ENCODE measurements at places on chromosomes 1 and 21. TPM values are rescaled to one million over a fixed set of nuclear protein-coding genes. Genes with fewer than 3 reads are reported as not detected.
A peak's percentile ranks its signal among the peaks of the same experiment; 100 is the strongest.

GRCh38 chr1:237416924-237417655 lies 375.1 kb downstream of the RYR2 start:
- no peak for DNase-seq
- H3K27ac ChIP-seq, result no peak overlapping the region
- H3K27me3 ChIP-seq, result no peaks in the 10 kb centered on the region
- no peak overlapping the region for H3K4me3 ChIP-seq
- no peaks in the 10 kb centered on the region for H3K4me1 ChIP-seq

- H3K27ac ChIP-seq, result no peak overlapping the region
- no peaks in the 10 kb centered on the region for H3K4me1 ChIP-seq
- no peak overlapping the region for H3K4me3 ChIP-seq
These were observed 29.8 kb downstream of the PGM1 start for GRCh38 chr1:63622849-63623566.

DNA sequence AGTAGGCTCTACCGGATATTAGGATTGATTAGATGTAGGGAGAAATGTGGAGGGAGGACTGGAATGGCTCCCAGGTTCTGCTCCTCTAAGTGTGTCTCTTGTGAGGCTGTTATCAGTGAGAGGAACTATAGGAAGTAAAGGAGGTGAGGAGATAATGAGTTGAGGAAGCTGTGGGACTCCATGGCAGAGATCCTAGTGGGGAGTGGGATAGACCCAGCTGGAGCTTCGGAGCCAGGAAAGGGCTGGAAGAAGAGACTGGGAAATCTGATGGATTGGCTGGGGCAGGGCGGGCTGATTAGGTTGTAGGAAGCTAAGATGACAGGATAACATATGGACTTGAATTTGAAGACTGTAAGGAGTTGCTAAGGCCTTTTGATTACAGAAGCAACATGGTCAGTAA lies 14.8 kb upstream of the BCL9 start:
- no peaks in the 10 kb centered on the region for H3K36me3 ChIP-seq
- H3K27me3 ChIP-seq, result no peaks in the 10 kb centered on the region
- H3K27ac ChIP-seq, result no peak overlapping the region
- H3K4me1 ChIP-seq, result no peaks in the 10 kb centered on the region
- no peak for DNase-seq
- no peak overlapping the region for H3K4me3 ChIP-seq

DNA sequence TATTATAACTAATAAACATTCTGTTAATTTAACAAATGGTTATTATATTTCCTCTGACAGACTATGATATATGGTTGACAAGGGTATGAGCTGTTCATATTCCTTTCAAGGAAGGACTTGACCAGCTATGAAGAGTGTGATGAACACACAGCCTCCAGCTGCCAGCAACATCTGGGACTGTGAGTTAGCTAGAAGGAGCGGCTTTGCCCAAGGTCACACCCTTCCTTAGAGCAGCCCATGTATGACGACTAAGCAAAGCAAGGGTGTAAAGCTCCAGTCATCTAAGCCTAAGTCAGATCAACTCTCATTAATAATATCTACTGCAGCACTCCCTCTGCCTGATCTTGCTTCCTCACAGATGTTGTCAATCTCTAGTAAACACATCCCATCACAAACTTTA lies 355.4 kb downstream of the PLPP3 start:
- no peaks in the 10 kb centered on the region for H3K36me3 ChIP-seq
- H3K4me3 ChIP-seq, result no peak overlapping the region
- no peaks in the 10 kb centered on the region for H3K27me3 ChIP-seq
- H3K27ac ChIP-seq, result no peak overlapping the region

- no peak for DNase-seq
- no peaks in the 10 kb centered on the region for H3K36me3 ChIP-seq
- no peaks in the 10 kb centered on the region for H3K27me3 ChIP-seq
- no peak overlapping the region for H3K4me3 ChIP-seq
- H3K4me1 ChIP-seq, result no peaks in the 10 kb centered on the region
These were observed 326.3 kb upstream of the PKN2 start for GRCh38 chr1:88357729-88358128.

DNA sequence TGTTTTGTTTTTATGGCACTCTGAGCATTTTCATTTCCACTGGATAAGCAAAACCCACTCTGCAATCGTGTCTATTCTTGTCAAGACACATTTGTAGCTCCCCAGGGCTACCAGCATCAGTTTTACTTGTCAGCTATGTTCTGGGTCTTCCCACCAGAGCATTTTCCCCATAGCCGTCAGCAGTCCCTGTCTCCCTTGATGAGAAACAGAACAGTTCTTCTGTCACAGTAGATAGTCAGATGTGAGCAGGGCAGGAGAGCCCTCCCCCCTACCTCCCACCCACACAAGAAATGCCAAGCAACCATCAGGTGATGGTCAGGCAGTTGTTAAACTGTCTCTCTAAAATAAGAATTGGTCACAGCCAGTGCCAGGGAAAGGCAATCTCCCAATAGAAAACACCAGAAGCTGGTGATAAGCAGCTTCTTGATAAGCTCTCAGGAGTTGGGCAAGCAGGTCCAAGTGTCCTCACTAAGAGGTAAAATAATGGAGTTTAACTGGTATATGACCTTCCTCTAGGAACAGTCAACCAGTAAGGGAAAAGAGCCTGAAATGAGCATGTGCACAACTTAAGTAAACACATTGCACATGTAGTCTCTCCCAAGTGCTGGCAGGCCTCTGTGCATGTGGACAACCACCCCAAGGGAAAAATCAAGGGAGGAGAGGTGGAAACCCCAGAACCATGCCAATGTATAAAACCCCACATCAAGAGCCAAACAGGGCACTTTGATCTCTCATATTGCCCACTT lies 208.2 kb downstream of the S1PR1 start:
- no peaks in the 10 kb centered on the region for H3K36me3 ChIP-seq
- DNase-seq, result no peak
- no peak overlapping the region for H3K4me3 ChIP-seq

GRCh38 chr1:223833948-223834347 lies 11.8 kb downstream of the TP53BP2 start:
- no peaks in the 10 kb centered on the region for H3K27me3 ChIP-seq
- no peak overlapping the region for H3K27ac ChIP-seq
- no peaks in the 10 kb centered on the region for H3K36me3 ChIP-seq

Gene BNIPL
- polyA plus RNA-seq, result 0.47 TPM

DNA sequence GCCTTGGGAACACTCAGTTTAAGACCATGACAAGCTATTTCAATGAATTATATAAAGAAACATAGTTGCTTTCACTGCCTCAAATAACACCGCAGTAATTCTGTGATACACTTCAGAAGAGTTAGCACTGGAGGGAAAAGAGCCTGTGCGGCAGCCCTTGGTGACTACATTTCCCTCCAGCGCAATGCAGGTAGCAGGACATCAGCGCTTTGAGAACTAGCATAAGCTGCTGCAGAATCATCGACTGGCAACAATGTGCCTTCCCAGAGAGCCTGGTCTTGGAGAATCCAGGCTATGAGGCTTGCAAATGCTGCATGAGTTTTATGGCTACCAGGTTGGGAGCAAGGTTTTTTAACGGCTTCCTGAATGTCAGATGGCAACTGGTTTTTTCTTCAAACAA lies 7.5 kb downstream of the NRIP1 start:
- peak overlapping the region; percentile 29 for H3K27ac ChIP-seq
- no peak overlapping the region for H3K4me3 ChIP-seq
- H3K4me1 ChIP-seq, result peaks cover 72% of the 10 kb centered on the region
- H3K27me3 ChIP-seq, result no peaks in the 10 kb centered on the region
- no peak for DNase-seq

GRCh38 chr1:173917635-173918493 lies 737 bp upstream of the SERPINC1 start:
- H3K36me3 ChIP-seq, result no peaks in the 10 kb centered on the region
- no peak overlapping the region for H3K4me3 ChIP-seq
- DNase-seq, result no peak
- no peaks in the 10 kb centered on the region for H3K4me1 ChIP-seq

- peaks cover 47% of the 10 kb centered on the region for H3K4me1 ChIP-seq
- H3K36me3 ChIP-seq, result no peaks in the 10 kb centered on the region
- H3K27me3 ChIP-seq, result no peaks in the 10 kb centered on the region
- H3K27ac ChIP-seq, result peak overlapping the region; percentile 86
- no peak overlapping the region for H3K4me3 ChIP-seq
These were observed 5.3 kb downstream of the TENT5C start for GRCh38 chr1:117611121-117611601.

DNA sequence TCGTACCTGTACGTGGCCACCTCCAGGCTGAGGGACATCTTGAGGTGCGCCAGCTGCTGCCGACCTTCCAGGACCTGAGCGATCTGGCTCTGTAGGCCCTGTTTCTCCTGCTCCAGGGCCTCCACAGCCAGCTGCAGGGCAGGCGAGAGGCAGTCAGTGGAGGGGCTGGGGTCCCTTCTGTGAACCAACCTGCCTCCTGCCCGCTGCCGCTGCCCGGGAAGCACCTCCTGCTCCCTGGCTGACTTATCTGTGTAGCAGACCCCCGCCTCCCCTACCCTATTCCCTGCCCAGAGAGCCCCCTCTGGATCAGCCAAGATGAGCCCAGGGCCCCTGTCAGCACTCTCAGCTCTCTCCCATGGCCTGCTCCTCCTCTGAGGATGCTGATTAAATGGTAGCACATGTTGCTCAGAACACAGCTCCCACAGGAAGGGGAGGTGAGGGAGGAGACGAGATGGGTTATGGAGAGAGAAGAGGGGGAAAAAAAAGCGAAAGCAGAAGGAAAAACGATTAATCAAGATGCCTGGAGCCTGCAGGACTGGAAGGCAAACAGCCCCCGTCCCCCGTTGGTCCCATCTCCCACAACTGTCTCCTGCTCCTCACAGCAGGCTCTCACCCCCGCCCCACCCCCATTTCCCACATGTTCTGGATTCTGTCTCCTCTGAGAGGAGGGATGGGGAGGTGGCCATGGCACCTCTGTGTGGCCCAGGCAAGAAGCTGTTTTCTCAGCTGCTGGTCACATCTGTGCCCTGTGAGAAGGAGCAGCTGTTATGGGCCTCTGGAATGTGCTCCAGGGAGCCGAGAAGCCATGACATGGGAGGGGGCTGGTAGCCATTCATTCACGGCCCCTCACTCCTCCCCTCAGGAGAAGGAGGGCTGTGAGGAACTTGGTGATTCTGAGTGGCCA lies 1.7 kb downstream of the NES start:
- peak overlapping the region; percentile 42 for H3K27ac ChIP-seq
- DNase-seq, result no peak
- H3K4me1 ChIP-seq, result peaks cover 32% of the 10 kb centered on the region
- H3K36me3 ChIP-seq, result no peaks in the 10 kb centered on the region

Gene GOLT1A
- polyA plus RNA-seq, result 9.6 TPM

DNA sequence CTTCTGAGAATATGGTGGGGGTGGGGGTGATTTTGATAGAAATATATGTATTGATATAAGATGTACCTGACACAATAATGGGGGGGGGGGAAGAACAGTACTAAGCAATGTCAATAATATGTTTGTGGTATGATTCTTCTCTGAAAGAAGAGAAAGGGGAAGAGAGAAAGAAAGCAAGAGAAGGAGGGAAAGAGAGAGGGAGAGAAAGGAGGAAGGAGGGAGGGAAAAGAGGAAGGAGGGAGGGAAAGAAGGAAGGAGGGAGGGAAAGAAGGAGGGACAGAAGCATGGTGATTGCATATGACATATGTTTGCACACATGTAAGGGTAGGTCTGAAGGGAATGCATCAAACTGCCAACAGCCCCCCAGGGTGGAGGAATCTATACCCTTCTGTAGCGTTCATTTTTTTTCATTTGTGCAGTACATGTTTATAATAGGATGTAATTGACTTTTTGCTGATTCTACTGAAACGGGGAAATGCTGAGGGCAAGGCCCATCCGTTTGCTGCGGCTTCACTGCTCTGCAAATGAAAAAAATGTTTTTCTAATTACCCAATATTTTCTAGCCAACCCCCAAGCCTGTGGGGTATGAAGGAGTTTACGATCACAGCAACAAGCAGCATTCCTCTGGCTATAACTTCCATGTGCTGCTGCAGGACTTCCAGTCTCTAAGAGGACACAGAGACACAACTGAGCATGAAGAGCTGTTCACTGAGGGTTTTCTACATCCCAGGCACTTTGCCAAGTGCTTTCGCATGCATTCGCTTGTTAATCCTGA lies 119.3 kb upstream of the ZC3H12A start:
- no peak overlapping the region for H3K4me3 ChIP-seq
- no peaks in the 10 kb centered on the region for H3K36me3 ChIP-seq
- no peak overlapping the region for H3K27ac ChIP-seq
- no peaks in the 10 kb centered on the region for H3K27me3 ChIP-seq

DNA sequence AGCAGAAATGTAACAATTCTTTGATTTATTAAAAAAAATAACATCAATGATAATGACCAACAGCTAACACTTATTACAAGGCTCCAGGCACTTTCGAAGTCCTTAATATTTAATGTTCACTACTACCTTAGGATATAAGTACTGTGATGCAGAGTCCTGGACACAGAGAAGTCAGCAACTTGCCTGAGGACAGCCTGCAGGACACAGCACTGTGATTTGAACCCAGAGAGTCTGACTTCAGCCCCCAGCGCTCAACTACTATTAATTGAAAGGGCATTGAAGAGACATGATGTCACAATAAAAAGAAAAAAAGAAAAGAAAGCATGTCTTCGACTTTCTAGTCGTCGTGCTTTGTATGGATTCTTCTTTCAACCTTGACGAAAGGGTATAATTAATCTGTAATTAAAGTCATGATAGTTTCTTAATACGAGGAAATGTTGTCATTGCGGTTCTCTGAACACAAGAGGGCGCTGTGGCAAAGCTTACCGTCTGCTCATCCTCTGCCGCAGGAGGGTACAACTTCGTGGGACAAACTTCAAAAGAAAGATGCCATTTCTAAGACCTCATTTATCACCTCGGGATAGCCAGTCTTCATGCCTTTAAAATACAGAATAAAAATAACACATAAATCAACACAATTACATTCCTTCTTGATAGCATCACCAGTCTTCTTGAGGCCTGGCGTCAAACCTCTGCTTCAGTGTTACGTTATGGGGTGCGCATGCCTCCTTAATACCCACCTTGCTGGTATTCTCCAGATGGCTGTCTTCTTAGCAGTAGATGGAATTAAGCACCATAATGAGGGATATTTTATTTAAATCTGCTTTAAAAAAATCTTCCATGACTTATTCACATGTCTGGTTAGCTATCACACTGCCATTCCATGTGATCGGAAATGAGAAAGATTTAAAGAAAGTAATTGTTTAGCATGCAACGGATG lies 240.1 kb downstream of the DISC1 start:
- no peaks in the 10 kb centered on the region for H3K36me3 ChIP-seq
- DNase-seq, result no peak
- peaks cover 34% of the 10 kb centered on the region for H3K4me1 ChIP-seq
- H3K27ac ChIP-seq, result peak overlapping the region; percentile 19
- H3K27me3 ChIP-seq, result no peaks in the 10 kb centered on the region

Data from sigmoid colon (tissue), 7 donors.